ENCODE measurements at places on chromosomes 7 and 10.

GRCh38 chr7:102840404-102840803 is 72.4 kb upstream of the LRRC17 start:
- DNase-seq = no peak

DNA sequence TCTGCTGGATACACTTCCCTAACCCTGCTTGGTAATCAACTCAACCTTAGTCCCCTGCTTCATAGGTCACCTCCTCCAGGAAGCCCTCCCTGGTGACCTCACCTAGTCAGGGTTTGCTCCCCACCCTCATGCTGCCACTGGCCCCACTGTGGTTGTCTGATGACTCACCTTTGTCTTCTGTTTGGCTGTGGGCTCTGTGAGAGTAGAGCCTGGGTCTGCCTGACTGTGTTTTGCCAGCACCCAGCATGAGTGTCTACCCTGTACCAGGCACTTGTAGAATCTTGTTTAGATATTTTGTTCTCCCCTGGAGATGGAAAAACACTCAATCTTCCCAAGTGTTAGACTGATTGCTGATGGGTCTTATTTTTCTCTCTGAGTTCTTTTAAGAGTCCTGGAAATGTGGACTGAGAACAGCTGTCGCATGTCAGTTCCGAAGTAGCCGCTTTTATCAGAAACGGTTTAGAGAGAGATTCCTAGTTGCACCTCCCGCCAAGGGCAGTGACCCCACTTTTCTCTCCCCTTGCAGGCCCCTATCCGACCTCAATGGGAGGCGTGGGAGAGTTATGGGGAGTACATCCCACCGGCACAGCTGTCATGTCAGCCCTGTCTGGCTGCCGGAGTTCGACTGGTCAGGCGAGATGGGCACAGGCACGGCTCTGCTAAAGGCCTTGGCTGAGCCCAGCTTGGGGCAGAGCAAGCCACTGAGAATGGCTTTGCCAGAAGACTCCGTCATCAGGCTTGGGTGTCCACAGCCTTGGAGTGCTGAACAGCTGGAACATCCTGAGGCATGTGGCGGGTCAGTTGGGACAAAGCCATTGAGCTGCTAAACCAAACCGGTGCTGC is 134.3 kb downstream of the GRK5 start:
- DNase-seq = peak; percentile 48

GRCh38 chr7:81776161-81776560 is 6.3 kb upstream of the HGF start:
- DNase-seq = no peak

DNA sequence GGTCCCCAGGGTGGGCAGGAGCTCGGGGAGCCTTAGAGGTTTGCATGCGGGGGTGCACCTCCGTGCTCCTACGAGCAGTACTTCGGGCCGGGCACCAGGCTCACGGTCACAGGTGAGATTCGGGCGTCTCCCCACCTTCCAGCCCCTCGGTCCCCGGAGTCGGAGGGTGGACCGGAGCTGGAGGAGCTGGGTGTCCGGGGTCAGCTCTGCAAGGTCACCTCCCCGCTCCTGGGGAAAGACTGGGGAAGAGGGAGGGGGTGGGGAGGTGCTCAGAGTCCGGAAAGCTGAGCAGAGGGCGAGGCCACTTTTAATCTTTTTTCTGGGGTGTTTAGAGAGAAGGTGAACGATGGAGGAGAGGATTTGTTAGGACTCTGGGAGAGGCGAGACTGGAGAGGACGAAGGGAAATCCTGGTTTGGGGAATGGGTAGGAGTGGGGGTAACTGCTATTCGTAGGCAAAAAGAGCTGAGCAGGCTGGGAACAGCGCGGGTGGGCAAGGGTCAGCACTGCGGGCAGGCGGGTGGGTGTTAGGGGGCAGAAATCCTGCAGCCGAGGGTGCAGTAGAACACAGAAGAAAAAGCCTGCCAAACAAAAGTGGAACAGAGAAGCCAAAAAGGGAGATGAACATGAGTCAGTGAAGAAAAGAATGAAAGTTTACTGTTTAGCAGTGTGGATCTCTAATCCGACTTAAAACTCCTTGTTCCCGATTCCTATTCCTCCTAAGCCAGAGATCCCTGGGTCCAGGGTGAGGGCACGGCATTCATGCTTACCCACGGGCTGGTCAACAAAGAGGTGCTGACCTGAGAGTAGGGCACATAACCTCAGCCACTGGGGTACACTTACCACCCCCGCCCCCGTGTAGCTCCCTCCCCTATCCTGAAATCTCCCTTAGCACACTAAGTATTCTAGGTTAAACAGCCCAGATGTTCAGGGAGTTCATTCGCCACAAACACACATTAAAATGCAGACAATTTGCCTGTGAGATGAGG is 26.9 kb downstream of the PRSS2 start:
- no peak for DNase-seq

GRCh38 chr10:58269782-58270290 is 874 bp downstream of the CISD1 start:
- no peak for DNase-seq

DNA sequence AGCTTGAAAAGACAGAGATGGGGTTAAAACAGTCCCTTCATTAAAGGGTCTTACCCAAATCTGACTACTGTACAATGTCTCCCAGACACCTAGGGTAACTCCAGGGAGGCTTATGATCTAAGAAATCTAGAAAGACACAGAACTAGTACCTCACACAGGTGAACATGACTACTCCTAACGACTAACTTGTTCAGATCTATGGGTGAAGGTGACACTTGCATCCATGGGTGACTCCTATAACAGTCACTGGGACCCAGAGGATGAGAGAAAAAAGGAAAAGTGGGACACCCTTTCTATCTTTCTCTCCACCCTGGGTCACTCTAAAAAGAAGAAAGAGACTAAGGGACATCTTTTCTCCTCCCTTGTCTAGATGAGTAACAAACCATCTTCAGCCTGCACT is 19.2 kb downstream of the AKR1C8 start:
- no peak for DNase-seq

DNA sequence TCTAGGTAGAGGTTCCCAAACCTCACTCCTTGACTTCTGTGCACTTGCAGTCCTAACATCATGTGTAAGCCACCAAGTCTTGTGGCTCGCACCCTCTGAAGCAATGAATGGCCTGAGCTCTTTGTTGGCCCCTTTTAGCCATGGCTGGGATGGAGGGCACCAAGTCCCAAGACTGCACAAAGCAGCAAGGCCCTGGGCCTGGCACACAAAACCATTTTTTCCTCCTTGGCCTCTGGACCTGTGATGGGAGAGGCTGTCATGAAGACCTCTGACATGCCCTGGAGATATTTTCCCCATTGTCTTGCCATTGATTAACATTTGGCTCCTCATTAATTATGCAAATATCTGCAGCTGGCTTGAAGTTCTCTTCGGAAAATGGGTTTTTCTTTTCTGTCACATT is 60.3 kb upstream of the MALRD1 start:
- DNase-seq = no peak

DNA sequence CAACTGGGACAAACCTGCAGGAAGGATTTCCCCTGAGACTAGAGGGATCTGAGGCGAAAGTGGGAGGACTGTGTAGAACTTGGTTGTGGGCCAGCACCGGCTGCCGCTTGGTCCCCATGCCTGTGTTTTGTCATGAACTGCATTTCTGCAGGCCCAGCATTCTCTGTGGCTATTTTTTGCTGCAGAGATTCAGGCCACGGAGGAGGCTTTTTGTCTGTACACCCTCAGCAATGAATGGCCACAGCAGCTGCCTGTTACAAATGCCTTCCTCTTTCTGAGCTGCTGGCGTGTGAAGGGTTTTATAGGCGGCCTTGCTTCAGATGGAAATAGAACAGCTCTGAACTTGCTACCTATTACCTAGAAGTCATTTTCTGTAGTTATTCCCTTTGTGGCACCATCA is 164.4 kb downstream of the SH2D4B start:
- DNase-seq = no peak

DNA sequence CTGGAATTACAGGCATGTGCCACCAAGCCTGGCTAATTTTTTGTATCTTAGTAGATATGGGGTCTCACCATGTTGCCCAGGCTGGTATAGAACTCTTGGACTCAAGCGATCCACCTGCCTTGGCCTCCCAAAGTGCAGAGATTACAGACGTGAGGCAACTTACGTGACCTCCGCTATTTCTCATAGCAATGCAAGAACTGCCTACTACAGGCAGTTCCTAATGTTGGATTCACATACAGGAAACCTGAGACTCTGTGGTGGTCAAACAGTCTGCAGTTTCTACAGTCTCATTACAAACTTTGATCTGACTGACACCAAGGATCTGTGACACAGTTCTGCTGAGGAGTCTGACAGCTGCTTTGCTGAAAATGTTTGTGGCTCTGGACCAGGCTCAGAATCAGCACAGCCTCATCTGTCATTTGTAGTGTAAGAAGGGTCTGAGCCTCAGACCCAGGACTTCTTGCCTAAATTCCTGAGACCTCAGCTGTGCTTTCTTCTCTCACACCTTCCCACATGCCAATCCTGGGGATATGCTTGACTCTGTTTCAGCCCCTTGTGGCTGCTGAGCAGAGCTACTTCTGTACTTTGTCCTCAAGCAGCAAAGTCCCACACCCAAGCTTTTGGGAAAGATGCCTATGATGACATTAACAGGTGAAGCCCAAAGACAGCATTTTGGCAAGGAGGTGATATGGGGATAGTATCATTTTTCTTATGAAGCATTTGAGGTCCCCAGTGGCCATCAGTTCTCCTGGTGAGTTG is 48.0 kb upstream of the CYP2C9 start:
- DNase-seq = no peak

GRCh38 chr10:114303556-114303955 is 64.5 kb downstream of the VWA2 start:
- DNase-seq = no peak

- no peak for DNase-seq
Measured at GRCh38 chr10:69884686-69885085, 83.0 kb downstream of the COL13A1 start.

GRCh38 chr10:124557648-124558338 is 96.2 kb downstream of the LHPP start:
- no peak for DNase-seq

- no peak for DNase-seq
Measured at GRCh38 chr10:94524146-94524545, 21.4 kb upstream of the HELLS start.

GRCh38 chr10:52779541-52780390 is 7.2 kb upstream of the MBL2 start:
- peak; percentile 9 for DNase-seq

GRCh38 chr10:24484771-24485170 is 238.9 kb downstream of the ARHGAP21 start:
- no peak for DNase-seq

DNA sequence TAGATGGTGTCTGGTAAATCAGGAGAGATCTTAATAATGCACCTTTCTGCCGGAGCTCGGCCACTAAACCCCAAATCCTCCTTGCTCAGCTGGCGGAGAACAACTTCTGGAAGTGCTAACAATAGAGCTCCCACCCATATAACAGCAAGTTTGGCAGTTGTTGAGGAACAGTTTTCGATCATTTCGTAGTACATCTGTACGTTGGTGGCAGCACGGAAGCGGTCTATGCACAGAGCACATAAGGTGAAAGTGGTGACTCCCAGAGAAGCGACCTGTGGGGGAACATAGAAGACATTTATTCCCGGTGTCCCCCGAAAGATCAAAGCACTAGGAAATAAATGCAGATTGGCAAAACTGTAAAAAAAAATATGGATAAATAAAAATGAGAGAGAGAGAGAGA is 18.5 kb downstream of the GPR37 start:
- no peak for DNase-seq

DNA sequence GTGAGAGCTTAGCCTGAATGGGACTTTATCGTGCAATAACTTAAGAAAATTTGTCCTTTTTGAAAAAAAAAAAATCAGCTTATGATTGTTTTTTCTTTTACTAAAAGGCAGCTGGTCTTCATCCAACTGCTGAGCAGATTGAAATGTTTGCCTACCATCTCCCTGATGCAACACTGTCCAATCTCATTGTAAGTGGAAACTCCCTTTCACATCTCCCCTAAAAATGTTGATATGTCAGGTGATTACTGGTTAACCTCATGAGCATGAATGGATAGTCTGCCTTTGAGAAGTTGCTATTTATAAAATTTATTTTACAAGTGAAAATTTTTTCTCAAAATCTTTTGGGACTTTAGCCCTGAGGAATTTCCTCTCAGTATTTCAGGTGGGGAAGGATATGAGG is 17.8 kb upstream of the HKDC1 start:
- DNase-seq = no peak

- no peak for DNase-seq
Measured at GRCh38 chr10:14543046-14543903, 212.6 kb upstream of the FRMD4A start.

- no peak for DNase-seq
Measured at GRCh38 chr7:44646176-44646920, 39.9 kb downstream of the OGDH start.

DNA sequence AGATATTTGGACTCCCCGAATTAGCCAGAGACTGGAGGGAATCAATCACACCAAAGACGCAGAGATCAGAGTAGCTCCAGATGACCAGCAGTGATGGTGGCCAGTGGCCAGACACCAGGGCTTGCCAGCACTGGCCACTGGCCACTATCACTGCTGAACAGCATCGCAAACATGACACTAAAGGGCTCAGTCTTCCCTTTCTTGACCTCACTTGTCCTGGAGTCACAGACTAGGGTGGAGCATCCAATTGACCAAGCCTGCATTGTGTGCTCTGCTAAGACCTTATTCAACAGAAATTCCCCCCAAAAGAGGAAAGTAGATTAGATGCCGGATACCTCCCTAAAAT is 234.7 kb downstream of the CREB5 start:
- no peak for DNase-seq

- DNase-seq = no peak
Measured at GRCh38 chr7:45878457-45879144, 5.7 kb upstream of the CCDC201 start.

GRCh38 chr7:158567153-158567603 is 20.4 kb downstream of the PTPRN2 start:
- no peak for DNase-seq

DNA sequence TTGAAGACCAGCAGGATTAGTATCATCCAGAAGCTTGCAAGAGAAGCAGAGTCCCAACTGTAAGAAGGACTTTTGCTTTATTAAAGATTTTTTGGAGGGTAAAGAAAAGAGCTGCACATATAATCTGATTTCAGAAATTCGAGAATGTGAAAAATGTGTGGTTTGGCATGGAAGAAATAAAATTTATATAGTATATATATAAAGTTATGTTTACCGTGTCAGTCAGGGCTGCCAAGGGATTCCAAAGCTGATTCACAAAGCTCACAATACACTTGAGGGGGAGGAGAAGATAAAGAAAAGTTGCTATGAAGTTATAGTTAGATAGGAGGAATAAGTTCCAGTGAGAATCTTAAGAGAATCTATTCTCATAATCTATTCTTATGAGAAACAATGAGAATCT is 231.8 kb upstream of the CACNA2D1 start:
- DNase-seq = no peak

- no peak for DNase-seq
Measured at GRCh38 chr7:136709876-136710275, 158.6 kb upstream of the CHRM2 start.

GRCh38 chr7:127588697-127589482 is 679 bp downstream of the ARF5 start:
- DNase-seq = peak; percentile 33

DNA sequence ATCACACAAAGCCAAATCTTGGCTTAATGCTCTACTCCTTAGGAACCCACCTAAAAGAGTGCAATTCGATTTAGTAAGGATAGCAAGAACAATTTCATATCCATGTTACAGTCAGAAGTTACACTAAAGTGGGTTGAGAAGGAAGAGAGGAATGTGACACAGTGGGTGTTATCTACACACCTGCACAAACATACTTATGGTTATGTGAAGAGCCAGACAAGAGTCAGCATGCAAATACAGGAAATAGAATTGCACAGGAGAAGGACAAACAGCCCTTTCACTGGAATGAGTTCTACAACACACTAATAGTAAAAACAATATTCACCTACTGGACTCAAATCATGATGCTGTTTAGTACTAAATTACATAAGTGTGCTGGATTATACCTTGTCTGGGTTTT is 262.8 kb downstream of the DGKB start:
- no peak for DNase-seq

GRCh38 chr7:26375726-26376174 is 84.1 kb downstream of the SNX10 start:
- peak; percentile 9 for DNase-seq

Data from activated naive CD4-positive, alpha-beta T cell treated with Interleukin-2 at 50 U/mL for 16 hours (primary cell).